ENCODE measurements at places on chromosomes 1 and 21.
A peak's percentile ranks its signal among the peaks of the same experiment; 100 is the strongest.

DNA sequence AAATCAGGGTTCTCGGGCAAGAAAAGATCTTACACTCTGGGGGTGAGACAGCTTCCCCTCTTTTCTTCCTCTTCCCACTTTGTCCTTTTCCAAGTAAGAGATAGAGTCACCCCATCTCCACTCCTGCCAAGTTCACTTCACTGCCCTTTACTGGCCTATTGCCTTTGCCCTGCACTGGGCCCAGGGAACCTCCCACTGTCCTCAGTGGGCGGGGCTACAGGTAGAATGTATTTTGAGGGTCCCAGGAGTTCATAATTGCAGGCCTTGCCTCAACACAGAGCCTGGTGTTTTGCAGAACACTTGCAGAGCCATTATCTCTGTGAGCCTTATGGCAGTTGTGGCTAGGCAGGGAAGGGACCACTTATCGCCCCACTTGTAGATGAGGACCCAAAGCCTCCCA lies 3.3 kb downstream of the AMPD2 start:
- no peak for DNase-seq
- no peak overlapping the region for H3K4me3 ChIP-seq
- peaks cover 5% of the 10 kb centered on the region for H3K36me3 ChIP-seq
- peaks cover 20% of the 10 kb centered on the region for H3K4me1 ChIP-seq
- H3K27me3 ChIP-seq: no peaks in the 10 kb centered on the region

- no peak for DNase-seq
- H3K4me3 ChIP-seq: no peak overlapping the region
- H3K4me1 ChIP-seq: peaks cover 4% of the 10 kb centered on the region
These were observed 37.4 kb downstream of the MAP3K21 start for GRCh38 chr1:233364695-233365539.

- no peaks in the 10 kb centered on the region for H3K4me1 ChIP-seq
- H3K4me3 ChIP-seq: no peak overlapping the region
- no peaks in the 10 kb centered on the region for H3K27me3 ChIP-seq
- peaks cover 7% of the 10 kb centered on the region for H3K36me3 ChIP-seq
- no peak overlapping the region for H3K27ac ChIP-seq
These were observed 59.3 kb downstream of the ACP6 start for GRCh38 chr1:147611021-147611426.

GRCh38 chr1:66371233-66372005 lies 162.5 kb upstream of the SGIP1 start:
- H3K27ac ChIP-seq: no peak overlapping the region
- no peaks in the 10 kb centered on the region for H3K36me3 ChIP-seq
- no peaks in the 10 kb centered on the region for H3K4me1 ChIP-seq
- no peak overlapping the region for H3K4me3 ChIP-seq
- no peak for DNase-seq

GRCh38 chr1:109621379-109622136 lies 1.9 kb downstream of the AMPD2 start:
- no peak for DNase-seq
- peaks cover 24% of the 10 kb centered on the region for H3K4me1 ChIP-seq
- no peaks in the 10 kb centered on the region for H3K27me3 ChIP-seq
- H3K27ac ChIP-seq: no peak overlapping the region
- peaks cover 4% of the 10 kb centered on the region for H3K36me3 ChIP-seq

DNA sequence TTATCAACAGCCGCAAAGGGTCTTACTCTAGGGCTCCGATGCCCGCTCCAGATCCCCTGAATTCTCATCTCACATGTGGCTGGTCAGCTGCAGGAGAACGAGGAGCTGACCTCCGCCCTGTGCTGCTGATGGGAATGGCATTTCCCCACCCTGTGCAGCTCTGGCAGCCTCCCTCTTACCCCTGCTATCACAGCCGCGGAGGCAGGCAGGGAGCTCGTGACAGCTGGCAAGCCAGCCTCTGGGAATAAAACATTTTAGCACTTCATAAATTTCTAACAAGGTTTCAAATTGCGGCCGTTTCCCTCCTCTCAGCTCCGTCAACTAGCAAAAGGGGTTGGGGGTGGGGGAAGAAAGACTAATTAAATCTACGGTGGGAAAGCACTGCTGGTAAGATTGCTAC lies 81.1 kb downstream of the DSCAM start:
- peaks cover 1% of the 10 kb centered on the region for H3K36me3 ChIP-seq
- no peaks in the 10 kb centered on the region for H3K4me1 ChIP-seq
- no peaks in the 10 kb centered on the region for H3K27me3 ChIP-seq
- no peak overlapping the region for H3K4me3 ChIP-seq

- H3K27ac ChIP-seq: peak overlapping the region; percentile 27
- peaks cover 12% of the 10 kb centered on the region for H3K27me3 ChIP-seq
- DNase-seq: peak; percentile 60
- no peak overlapping the region for H3K4me3 ChIP-seq
These were observed 251.3 kb downstream of the KCNH1 start for GRCh38 chr1:210882414-210883221.

DNA sequence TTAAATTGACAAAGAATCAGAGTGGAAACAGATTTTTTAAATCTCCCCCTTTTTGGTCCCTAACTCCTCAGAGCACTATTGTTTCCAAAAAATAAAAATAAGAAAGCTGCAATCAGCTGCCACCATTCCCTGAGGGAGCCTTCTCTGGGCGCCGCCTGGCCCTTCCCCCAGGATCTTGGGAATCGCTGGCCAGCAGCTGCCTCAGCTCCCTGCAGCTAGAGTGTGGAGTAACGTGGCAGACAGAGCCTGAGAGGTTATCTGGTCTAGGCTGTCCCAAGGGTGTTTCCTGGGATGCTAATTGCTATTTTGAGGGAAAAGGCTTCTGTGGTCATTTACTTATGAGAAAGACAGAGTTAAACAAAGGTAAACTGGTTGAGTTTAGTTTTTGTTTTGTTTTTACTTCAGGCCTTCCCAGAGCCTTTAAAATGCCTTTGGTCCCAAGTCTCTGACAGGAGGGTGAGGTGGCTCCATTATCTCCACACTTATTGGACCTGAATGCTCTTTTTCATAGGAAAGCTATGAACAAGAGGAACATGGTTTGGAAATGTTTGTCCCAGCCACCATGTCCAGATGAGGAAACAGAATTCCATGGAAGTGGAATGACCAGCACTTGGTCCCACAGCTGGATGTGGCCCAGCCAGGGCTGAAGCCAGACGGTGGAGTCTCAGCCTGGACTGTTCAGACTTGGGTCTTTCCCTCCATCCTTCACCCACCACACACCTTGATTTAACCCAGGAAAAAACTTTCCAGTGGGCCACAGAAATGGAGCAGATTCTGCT lies 14.1 kb upstream of the KIAA1614 start:
- H3K4me1 ChIP-seq: no peaks in the 10 kb centered on the region
- no peaks in the 10 kb centered on the region for H3K27me3 ChIP-seq
- no peak overlapping the region for H3K4me3 ChIP-seq
- H3K36me3 ChIP-seq: no peaks in the 10 kb centered on the region

DNA sequence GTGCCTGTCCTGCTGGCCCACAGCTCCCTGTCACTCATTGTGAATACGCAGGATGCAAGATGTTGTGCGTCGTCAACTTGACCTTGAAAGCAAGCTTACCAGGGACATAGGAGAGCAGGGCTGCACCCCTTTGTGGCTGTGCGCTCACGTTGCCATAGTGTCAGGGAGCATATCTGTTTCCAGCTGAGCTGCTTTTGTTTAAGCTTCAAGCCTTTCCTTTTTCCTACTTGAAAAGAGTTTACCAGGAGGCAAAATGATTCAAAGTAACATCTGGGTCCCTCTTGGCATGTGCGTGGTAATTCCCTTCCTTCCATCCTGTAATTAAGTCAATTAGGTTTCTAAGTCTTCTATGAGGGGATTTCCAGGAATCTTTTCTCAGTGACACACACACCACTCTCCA lies 537.1 kb downstream of the AJAP1 start:
- H3K4me3 ChIP-seq: no peak overlapping the region
- H3K27me3 ChIP-seq: no peaks in the 10 kb centered on the region

GRCh38 chr1:93525431-93525830 lies 77.5 kb downstream of the FNBP1L start:
- H3K4me3 ChIP-seq: no peak overlapping the region
- no peak for DNase-seq
- no peaks in the 10 kb centered on the region for H3K4me1 ChIP-seq
- H3K27me3 ChIP-seq: no peaks in the 10 kb centered on the region

DNA sequence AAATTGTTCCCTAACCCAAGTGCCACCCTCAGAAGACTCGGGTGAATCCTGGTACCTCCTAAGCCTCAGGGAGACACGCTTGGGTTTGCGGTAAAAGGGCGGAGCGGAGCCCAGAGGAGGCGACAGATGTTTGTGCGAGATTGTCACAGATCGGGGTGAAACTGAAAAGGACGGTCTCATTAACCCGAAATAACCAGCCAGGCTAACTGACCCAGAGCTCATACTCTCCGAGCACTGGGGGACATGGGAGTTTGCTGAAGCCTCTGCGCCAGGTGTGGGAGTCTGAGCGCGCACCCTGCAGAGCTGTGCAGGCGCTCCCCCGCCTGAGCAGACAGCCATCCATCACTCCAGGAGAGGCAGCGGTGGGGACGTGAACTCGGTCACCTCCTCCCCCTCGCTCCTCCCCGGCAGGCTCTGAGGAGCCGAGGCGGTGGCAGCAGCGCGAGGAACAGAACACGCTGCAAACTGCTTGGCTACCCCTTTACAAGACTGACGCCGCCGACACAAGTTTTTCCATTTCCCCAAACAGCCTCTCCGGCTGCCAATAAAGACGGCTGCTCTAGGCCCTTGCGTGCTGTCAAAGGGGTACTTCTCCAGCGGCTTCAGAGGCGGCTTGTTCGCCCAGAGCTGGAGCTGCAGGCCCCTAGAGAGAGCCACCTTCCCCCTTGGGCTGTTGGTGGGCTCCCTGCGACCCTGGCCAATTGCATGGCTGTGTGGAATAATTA lies 43.5 kb downstream of the RRAGC start:
- H3K27ac ChIP-seq: no peak overlapping the region
- H3K4me3 ChIP-seq: no peak overlapping the region
- H3K36me3 ChIP-seq: no peaks in the 10 kb centered on the region
- DNase-seq: no peak
- H3K4me1 ChIP-seq: no peaks in the 10 kb centered on the region

DNA sequence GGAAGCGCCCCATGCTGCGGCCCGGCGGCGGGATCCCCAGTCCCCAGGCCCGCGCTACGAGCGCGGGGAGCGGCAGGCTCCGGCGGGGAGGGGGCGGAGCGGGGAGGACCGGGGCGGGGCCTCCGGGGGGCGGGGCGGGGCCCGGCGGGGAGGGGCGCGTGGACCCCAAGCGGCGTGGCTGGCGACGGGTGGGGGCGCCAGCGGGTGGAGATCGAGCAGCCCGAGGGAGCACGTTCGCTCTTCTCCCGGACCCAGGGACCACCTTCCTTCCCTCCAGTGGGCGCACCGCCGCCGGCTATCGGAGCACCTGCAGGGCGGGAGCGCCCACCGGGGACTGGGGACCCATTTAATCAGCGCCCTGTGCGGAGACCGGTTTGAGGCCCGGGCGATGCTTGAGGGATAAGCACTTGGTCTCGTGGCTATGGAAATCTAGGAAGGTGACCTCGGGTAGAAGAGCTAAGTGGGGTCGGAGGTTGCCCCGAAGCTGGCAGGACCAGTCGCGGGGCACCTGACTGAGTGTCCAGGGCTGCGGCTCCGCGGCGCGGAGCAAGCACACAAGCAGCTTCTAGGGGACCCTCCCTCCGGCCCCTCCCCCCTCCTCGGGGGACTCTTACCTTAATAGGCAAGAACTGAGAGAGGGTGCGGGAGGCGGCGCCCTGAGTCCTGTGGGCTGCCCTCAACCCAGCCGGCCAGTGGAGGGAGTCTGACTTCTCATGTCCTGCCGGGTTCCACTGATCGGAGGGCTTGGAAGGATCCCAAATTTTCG lies at the start of gene TSPAN2:
TSPAN2 (minus strand) TSS at position 84 of the 766 bp plus-strand sequence; CDS start at position 13, 71 bp downstream.
- H3K36me3 ChIP-seq: no peaks in the 10 kb centered on the region
- DNase-seq: no peak
- H3K4me1 ChIP-seq: peaks cover 10% of the 10 kb centered on the region
- no peak within 1 kb of the TSS for H3K27ac ChIP-seq

GRCh38 chr1:56331892-56332567 lies 247.3 kb downstream of the PLPP3 start:
- H3K4me3 ChIP-seq: no peak overlapping the region
- no peak for DNase-seq
- H3K4me1 ChIP-seq: no peaks in the 10 kb centered on the region
- no peak overlapping the region for H3K27ac ChIP-seq
- H3K36me3 ChIP-seq: no peaks in the 10 kb centered on the region

- no peak overlapping the region for H3K4me3 ChIP-seq
- peaks cover 20% of the 10 kb centered on the region for H3K4me1 ChIP-seq
- no peak for DNase-seq
- peaks cover 21% of the 10 kb centered on the region for H3K27me3 ChIP-seq
- H3K27ac ChIP-seq: no peak overlapping the region
These were observed 6.6 kb upstream of the HES4 start for GRCh38 chr1:1006305-1007159.

DNA sequence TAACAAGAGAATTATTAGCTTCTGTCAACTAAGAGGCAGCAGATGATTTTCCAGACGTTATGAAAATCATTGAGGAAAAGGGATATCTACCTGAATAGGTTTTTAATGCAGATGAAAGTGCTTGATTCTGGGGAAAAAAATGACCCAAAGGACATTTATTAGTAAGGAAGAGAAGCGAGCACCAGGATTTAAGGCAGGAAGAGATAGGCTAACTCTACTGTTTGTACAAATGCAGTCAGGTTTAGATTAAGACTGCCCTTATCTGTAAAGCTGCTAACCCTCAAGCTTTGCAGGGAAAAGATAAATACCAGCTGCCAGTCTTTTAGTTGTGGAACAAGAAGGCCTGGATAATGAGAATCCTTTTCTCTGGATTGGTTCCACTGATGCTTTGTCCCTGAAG lies 33.0 kb upstream of the LRIG2 start:
- no peak overlapping the region for H3K4me3 ChIP-seq
- no peaks in the 10 kb centered on the region for H3K27me3 ChIP-seq
- DNase-seq: no peak
- H3K27ac ChIP-seq: no peak overlapping the region
- H3K36me3 ChIP-seq: no peaks in the 10 kb centered on the region

GRCh38 chr1:169250022-169250421 lies 117.6 kb downstream of the NME7 start:
- no peaks in the 10 kb centered on the region for H3K4me1 ChIP-seq
- no peak for DNase-seq
- no peaks in the 10 kb centered on the region for H3K27me3 ChIP-seq
- no peak overlapping the region for H3K27ac ChIP-seq
- H3K36me3 ChIP-seq: no peaks in the 10 kb centered on the region
- no peak overlapping the region for H3K4me3 ChIP-seq
